Sigmoid colon (tissue), 7 donors: ENCODE measurements at places on chromosomes 5 and 9. TPM values are rescaled to one million over a fixed set of nuclear protein-coding genes. Genes with fewer than 3 reads are reported as not detected.
A peak's percentile ranks its signal among the peaks of the same experiment; 100 is the strongest.

GRCh38 chr5:8845296-8845695 is 700.6 kb downstream of the SEMA5A start:
- H3K27ac ChIP-seq = no peak overlapping the region

DNA sequence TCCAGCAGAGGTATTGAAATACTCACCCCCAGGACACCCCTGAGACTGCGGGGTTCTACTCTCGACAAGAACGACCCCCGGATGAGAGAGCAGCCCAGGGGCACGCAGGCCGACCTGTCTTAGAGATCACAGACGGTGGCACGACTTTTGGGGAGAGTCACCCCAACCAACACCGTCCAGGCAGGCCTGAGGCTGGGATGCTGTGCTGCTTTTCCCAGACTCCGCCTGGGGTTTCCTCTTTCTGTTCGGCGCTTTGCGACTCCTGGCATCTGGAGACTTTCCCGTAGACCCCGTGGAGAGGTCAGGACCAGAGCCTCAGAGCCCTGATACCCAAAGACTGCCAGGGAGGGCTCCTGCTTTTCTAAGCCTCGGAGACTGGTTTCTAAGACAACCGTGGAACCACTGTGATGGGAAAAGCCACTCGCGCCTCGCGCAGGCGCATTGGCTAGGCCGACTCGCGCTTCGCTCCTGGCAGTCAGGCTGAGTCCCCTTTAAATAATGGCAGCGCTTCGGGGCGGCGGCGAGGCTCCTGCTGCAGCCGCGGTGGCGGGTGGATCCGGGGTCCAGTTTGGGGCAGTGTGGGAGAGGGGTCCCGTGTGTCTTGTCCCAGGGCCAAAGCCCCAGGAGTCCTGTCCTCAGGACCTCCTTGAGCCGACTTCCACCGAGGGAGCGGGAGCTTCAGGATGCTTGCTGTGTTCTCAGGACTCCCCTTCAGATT is 484.0 kb downstream of the SPATA31A7 start:
- H3K36me3 ChIP-seq = no peaks in the 10 kb centered on the region
- H3K27ac ChIP-seq = no peak overlapping the region
- DNase-seq = no peak

- no peaks in the 10 kb centered on the region for H3K4me1 ChIP-seq
- no peak overlapping the region for H3K4me3 ChIP-seq
- peaks cover 16% of the 10 kb centered on the region for H3K36me3 ChIP-seq
- H3K27me3 ChIP-seq = no peaks in the 10 kb centered on the region
Observed at GRCh38 chr9:128115187-128116103, 12.1 kb downstream of the PTGES2 start.

Gene PROB1
- total RNA-seq = 0.55 TPM

DNA sequence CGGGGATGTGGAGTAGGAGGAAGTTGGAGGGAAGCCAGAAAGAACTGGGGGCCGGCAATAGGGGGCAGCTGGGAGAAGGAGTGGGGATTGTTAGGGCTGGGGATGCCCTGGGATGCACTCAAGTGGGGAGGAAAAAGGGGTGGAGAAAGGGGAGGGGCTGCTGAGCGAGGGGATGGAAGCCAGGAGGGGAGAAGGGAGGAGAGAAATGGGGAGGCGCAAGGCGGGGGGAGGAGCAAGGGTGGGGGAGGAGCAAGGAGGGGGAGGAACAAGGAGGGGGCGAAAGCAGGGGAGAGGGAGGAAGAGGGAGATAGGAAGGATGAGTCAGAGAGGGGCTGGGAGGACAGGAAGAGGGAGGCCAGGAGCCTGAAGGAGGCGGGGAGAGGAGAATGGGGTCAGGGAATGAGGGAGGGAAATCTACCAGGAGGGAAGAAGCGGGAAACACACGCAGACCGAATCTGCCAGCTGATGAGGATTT is 1.6 kb downstream of the IRX4 start:
- H3K27ac ChIP-seq = no peak overlapping the region
- no peaks in the 10 kb centered on the region for H3K36me3 ChIP-seq
- no peak overlapping the region for H3K4me3 ChIP-seq
- H3K4me1 ChIP-seq = peaks cover 32% of the 10 kb centered on the region
- H3K27me3 ChIP-seq = peaks cover 99% of the 10 kb centered on the region

Gene LEAP2
- 0.36 TPM for total RNA-seq

GRCh38 chr9:69743930-69744329 is 15.9 kb downstream of the PTAR1 start:
- H3K36me3 ChIP-seq = peaks cover 22% of the 10 kb centered on the region
- peaks cover 11% of the 10 kb centered on the region for H3K4me1 ChIP-seq
- no peak overlapping the region for H3K4me3 ChIP-seq
- H3K27ac ChIP-seq = no peak overlapping the region
- H3K27me3 ChIP-seq = no peaks in the 10 kb centered on the region
- no peak for DNase-seq

DNA sequence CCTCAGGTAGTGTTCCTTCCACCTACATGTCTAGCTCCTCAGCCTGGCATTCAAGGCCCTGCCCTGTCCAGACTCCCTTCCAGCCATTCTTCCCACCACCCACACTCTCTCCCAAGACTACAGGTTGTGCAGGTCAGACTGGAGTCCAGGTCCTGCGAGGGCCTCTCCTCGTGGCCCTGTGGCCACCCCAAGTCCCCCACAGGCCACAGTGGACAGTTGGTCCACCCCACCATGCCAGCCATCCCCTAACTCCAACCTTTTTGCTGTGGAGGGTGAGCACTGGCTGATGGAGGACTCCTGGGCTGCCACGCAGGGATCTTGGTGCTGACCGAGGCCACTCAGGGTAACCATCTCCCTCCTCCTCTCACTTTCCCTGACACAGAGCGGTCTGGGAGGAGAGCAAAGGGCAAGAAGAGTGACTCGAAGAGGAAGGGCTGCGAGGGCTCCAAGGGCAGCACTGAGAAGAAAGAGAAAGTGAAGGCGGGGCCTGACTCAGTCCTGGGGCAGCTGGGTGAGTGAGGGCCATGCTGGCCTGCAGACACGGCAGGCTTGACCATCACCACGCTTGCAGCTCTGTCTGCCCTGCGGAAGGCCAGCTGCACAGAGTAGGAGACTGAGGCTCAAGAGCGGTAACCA is 51.0 kb downstream of the JADE2 start:
- peaks cover 51% of the 10 kb centered on the region for H3K36me3 ChIP-seq
- no peaks in the 10 kb centered on the region for H3K27me3 ChIP-seq
- H3K27ac ChIP-seq = no peak overlapping the region

Gene OR1K1
- total RNA-seq = not detected

DNA sequence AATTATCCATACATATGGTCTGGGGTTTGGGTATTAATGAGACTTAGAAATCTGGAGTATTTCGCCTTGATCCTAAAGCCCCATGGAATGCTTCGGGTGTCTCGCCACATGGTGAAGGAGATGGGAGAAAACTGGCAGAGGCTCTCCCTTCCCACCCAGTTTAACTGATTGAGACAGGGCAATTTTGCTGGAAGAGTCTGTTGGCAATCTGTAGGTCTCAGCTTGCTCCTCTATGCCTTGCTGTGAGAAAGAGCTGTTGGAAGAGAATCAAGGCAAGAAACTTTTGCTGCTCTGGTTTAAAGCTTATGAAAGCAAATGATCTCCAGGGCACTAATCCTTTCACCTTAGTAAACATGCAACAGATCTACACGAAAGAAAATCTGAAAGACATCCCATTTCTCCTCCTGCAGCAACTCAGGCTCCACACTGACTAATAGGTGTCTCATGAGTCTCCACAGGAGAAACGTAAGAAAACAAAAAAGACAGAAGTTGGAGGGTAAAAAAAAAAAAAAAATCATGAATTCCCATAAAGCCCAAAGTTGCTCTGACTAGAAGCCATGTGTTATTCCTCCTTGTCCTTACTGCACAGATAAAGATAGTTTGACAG is 369.9 kb downstream of the EFNA5 start:
- no peak overlapping the region for H3K4me3 ChIP-seq
- H3K27ac ChIP-seq = no peak overlapping the region
- H3K4me1 ChIP-seq = no peaks in the 10 kb centered on the region
- H3K27me3 ChIP-seq = no peaks in the 10 kb centered on the region
- no peak for DNase-seq

Gene PALM2AKAP2
- total RNA-seq = 0.66 TPM

Gene GRM6
- not detected for total RNA-seq

Gene GABRB2
- 0.28 TPM for total RNA-seq

GRCh38 chr9:4223312-4223833 is 76.5 kb downstream of the GLIS3 start:
- H3K4me1 ChIP-seq = no peaks in the 10 kb centered on the region
- no peaks in the 10 kb centered on the region for H3K36me3 ChIP-seq
- H3K27ac ChIP-seq = no peak overlapping the region
- no peak overlapping the region for H3K4me3 ChIP-seq
- no peak for DNase-seq

DNA sequence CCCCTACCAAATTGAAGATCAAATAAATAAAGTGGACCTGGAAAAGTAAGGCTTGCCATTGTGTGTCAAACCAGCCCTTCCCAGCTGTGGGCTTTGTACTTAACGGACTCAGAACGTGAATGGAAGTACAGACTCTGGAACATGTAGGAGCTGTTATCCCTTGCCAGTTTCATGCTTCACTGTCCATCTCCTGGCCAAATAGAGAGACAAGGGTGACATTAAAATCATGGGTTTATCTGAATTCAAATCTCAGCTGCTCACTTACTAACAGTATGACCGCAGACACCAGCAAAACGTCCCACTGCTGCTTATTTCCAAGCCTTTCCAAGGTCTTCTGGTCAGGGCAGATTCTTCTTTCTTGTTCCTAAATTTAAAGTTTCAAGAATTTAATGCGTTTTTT is 52.2 kb downstream of the EXOSC2 start:
- DNase-seq = no peak
- no peaks in the 10 kb centered on the region for H3K4me1 ChIP-seq
- no peak overlapping the region for H3K27ac ChIP-seq
- no peak overlapping the region for H3K4me3 ChIP-seq

- no peaks in the 10 kb centered on the region for H3K27me3 ChIP-seq
- H3K27ac ChIP-seq = no peak overlapping the region
- H3K4me3 ChIP-seq = no peak overlapping the region
- DNase-seq = no peak
Observed at GRCh38 chr5:132024789-132025402, 13.4 kb upstream of the ACSL6 start.

Gene PCDH12
- 3.3 TPM for total RNA-seq

- no peak overlapping the region for H3K27ac ChIP-seq
- no peaks in the 10 kb centered on the region for H3K4me1 ChIP-seq
- H3K27me3 ChIP-seq = no peaks in the 10 kb centered on the region
- no peaks in the 10 kb centered on the region for H3K36me3 ChIP-seq
- no peak for DNase-seq
Observed at GRCh38 chr9:115864581-115864980, 289.0 kb upstream of the PAPPA start.

Gene SLC6A19
- total RNA-seq = not detected

GRCh38 chr9:112050544-112051475 is 124.3 kb downstream of the SUSD1 start:
- no peak overlapping the region for H3K4me3 ChIP-seq
- peak overlapping the region; percentile 79 for H3K27ac ChIP-seq
- H3K36me3 ChIP-seq = no peaks in the 10 kb centered on the region
- peak; percentile 83 for DNase-seq
- no peaks in the 10 kb centered on the region for H3K27me3 ChIP-seq

Gene RNF183
- not detected for total RNA-seq

DNA sequence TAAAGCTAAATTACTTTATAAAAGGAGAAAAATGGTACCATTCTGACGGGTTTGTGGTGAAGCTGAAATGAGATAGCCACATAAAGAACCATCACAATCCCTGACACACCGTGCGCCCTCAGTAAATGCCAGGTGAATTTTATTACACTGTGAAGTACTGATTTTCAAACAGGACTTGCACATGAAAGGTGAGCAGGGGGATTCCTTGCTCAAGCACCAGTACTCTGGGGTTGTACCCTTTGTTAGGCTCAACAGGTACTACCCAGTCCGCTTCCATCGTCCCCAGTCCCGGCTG is 419 bp upstream of the RABGAP1 start:
- DNase-seq = no peak
- H3K27ac ChIP-seq = peak overlapping the region; percentile 92
- peak overlapping the region; percentile 72 for H3K4me3 ChIP-seq
- H3K4me1 ChIP-seq = peaks cover 27% of the 10 kb centered on the region

DNA sequence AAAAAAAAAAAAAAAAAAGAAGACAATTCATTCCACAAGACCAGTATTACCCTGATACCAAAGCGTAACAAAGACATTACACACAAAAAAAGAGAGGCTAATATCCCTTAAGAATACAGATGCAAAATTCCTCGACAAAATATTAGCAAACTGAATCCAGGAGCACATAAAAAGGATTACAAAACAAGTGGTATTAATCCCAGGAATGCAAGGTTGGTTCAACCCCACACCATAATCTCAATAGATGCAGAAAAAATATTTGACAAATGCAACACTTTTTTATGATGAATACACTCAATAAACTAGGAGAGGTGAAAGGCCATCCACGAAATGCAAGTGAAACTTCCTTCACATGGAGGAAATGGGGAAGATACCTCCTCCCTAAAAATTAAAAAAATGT is 80.1 kb upstream of the TLR4 start:
- no peak overlapping the region for H3K27ac ChIP-seq
- H3K36me3 ChIP-seq = no peaks in the 10 kb centered on the region
- H3K4me3 ChIP-seq = no peak overlapping the region
- no peak for DNase-seq

Gene FBN2
- total RNA-seq = 0.55 TPM

GRCh38 chr9:34898846-34899245 is 59.2 kb upstream of the PHF24 start:
- no peak overlapping the region for H3K27ac ChIP-seq
- H3K4me3 ChIP-seq = no peak overlapping the region
- H3K36me3 ChIP-seq = no peaks in the 10 kb centered on the region
- H3K4me1 ChIP-seq = no peaks in the 10 kb centered on the region
- H3K27me3 ChIP-seq = no peaks in the 10 kb centered on the region

GRCh38 chr5:57703721-57704120 is 221.1 kb upstream of the ACTBL2 start:
- no peaks in the 10 kb centered on the region for H3K4me1 ChIP-seq
- H3K27me3 ChIP-seq = no peaks in the 10 kb centered on the region
- no peaks in the 10 kb centered on the region for H3K36me3 ChIP-seq
- no peak overlapping the region for H3K27ac ChIP-seq
- DNase-seq = no peak

Gene ERMP1
- total RNA-seq = 7.9 TPM

GRCh38 chr5:174892742-174893141 is 168.4 kb downstream of the MSX2 start:
- H3K27me3 ChIP-seq = no peaks in the 10 kb centered on the region
- H3K4me3 ChIP-seq = no peak overlapping the region
- H3K4me1 ChIP-seq = no peaks in the 10 kb centered on the region
- H3K27ac ChIP-seq = no peak overlapping the region

GRCh38 chr9:77708064-77708815 is 60.1 kb upstream of the GNA14 start:
- no peak for DNase-seq
- H3K4me3 ChIP-seq = no peak overlapping the region
- peaks cover 6% of the 10 kb centered on the region for H3K4me1 ChIP-seq
- H3K27me3 ChIP-seq = no peaks in the 10 kb centered on the region

- H3K4me3 ChIP-seq = no peak overlapping the region
- H3K36me3 ChIP-seq = no peaks in the 10 kb centered on the region
- no peak overlapping the region for H3K27ac ChIP-seq
- no peaks in the 10 kb centered on the region for H3K4me1 ChIP-seq
Observed at GRCh38 chr5:18325431-18325830, 691.2 kb downstream of the TAF11L14 start.

Gene CAVIN4
- 0.36 TPM for total RNA-seq

Gene PHF24
- 1.1 TPM for total RNA-seq
